ENCODE measurements at places on chromosomes 16 and 17. TPM values are rescaled to one million over a fixed set of nuclear protein-coding genes. Genes with fewer than 3 reads are reported as not detected.

Gene TSNAXIP1
- total RNA-seq, result not detected

Gene CLEC10A
- not detected for total RNA-seq

Gene SDR42E2
- not detected for total RNA-seq

Gene LSM12
- total RNA-seq, result 55.6 TPM
